ENCODE measurements at places on chromosomes 7 and 10. TPM values are rescaled to one million over a fixed set of nuclear protein-coding genes. Genes with fewer than 3 reads are reported as not detected.

Gene CPVL
- total RNA-seq, result 49.0 TPM

Gene CYP51A1
- 124 TPM for total RNA-seq

Gene RAMP3
- not detected for total RNA-seq

Gene CALHM3
- total RNA-seq, result not detected

DNA sequence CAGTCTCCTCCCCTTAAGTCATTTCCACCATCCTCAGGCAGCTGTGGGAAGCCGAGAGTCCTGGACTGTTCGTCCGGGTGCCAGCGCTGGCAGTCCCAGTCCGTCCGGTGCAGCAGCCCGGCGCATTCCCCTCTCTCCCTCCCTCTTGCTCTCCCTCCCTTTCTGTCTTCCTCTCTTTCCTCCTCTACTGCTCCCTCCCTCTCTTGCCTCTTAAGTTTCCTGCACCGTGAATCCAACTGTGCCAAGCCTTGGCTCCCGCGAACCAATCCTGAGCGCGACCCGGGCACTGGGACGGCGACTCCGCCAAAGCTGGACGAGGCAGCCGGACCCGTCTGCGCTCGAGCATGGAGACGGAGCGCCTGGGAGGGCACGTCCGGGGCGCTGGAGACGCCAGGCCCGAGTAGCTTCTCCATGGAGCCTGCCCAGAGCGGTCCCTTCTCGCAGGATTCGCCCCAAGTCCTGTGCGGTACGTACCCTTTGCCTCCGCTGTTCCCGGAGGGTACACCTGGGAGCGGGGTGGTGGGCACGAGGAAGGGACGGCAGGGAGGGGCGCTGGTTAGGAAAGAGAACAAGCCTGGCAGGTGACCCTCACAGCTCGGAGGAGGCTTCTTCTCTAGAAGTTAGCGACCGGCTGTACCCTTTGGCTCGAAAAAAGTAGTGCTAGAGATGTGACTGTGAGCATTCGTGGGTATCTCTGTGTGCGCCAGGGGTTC lies 1.0 kb downstream of the NXPH1 start:
- H3K4me1 ChIP-seq, result peaks cover 5% of the 10 kb centered on the region
- no peak overlapping the region for H3K4me3 ChIP-seq
- H3K27me3 ChIP-seq, result peaks cover 71% of the 10 kb centered on the region
- H3K27ac ChIP-seq, result no peak overlapping the region
- no peaks in the 10 kb centered on the region for H3K36me3 ChIP-seq
- DNase-seq, result no peak

GRCh38 chr7:2066251-2066919 lies 166.4 kb downstream of the MAD1L1 start:
- no peak for DNase-seq
- no peak overlapping the region for H3K4me3 ChIP-seq
- H3K27me3 ChIP-seq, result no peaks in the 10 kb centered on the region
